Activated CD4-positive, alpha-beta T cell treated with anti-CD3 and anti-CD28 coated beads for 24 hours (primary cell): ENCODE measurements at places on chromosomes 4 and X.

GRCh38 chr4:28117084-28117682 is 1256.5 kb downstream of the STIM2 start:
- DNase-seq: no peak

DNA sequence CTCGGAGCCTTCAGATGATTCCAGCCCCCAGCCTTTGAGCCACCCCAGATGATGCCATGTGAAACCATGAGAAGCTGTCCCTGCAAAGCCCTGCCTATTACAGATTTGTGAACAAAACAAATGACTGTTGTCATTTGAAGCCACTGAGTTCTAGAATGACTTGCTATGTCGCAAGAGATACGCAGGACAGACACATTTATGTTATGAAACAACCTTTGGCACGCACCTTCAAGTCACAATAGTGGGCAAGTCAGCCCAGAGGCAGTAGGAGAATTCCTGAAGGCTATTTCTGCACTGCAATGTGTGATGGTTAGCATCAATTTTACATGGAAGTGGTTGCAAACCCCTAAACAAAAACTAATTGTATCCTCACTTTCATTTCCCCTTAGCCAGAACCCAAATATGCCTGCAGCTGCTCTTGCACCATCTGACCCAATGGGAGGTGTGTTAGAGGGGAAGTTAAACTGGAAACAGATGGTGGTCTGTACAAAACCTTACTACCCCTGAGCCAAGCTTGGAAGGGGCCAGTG is 174.4 kb upstream of the ATP6AP2 start:
- no peak for DNase-seq

GRCh38 chr4:11912886-11913285 is 484.2 kb upstream of the HS3ST1 start:
- DNase-seq: no peak

DNA sequence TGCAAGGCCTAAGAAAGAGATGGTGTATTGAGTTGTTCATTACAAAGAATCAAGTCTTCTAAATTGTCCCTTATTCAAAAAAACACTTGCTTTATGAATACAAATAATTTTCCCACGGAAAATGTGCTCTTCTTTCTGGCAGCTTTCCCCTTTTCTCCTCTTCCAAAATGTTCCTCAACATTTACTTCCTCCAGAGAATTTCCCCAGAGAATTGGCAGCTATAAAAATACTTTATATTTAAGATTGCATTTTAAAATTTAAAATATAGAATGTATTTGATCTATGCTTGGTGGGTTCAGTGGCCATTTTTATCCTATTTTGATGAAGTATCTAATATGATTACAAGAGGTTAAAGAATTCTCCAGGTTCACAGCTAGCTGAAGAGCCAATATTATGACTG is 521.0 kb downstream of the IQCM start:
- DNase-seq: no peak

DNA sequence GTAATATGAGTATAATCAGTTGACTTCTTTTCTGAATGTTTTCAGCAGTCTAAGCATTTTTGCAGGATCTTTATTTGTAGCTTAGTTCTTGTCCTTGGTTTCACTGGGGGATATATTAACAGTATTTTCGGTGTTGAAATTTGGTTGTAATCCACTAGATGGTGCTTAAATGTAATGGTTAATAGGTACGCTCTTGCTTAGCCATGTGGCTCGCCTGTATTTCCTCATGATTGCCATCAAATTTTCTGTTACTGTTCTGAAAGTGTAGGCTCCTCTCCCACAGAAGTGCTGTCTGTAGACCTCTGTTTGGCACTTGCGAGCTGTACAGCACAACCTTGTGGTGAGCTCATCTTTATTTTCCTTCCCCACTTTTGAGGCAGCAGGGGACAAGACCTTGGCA is 3.9 kb upstream of the FAAH2 start:
- DNase-seq: no peak

- DNase-seq: no peak
Measured at GRCh38 chr4:74297539-74297938, 10.7 kb upstream of the EPGN start.

DNA sequence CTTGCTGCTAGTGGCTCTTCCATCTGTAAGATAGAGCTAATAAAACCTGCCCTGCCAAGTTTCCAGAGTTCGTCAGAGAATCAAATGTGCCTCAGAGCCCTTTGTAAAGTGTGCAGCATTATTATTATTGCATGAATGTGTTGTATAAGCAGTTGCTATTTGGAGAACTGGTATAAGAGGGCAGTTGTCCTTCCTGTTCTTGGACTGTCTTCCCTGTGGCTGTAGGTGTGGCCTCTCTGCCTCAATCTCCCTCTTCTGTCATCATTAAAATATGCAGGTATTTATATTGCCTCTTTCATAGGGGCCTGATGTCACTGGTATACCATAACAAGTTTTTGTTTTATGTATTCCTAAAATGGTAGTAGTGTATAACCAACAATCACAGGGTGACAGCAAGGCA is 3.8 kb downstream of the MTM1 start:
- no peak for DNase-seq
